ENCODE measurements at places on chromosomes 6 and 20.

- DNase-seq = no peak
Measured at GRCh38 chr6:1105833-1106400, 206.0 kb upstream of the FOXQ1 start.

DNA sequence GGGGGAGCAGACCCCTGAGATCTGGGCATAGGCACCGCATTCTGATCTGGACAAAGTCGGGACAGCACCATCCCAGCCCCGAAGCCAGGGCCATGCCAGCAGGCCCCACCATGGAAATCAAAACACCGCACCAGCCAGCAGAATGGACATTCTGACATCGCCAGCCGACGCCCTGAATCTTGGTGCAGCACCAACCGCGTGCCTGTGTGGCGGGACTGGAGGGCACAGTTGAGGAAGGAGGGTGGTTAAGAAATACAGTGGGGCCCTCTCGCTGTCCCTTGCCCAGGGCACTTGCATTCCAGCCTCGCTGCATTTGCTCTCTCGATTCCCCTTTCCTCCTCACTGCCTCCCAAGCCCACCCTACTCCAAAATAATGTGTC, 2.0 kb downstream of the NNAT start:
- no peak for DNase-seq

GRCh38 chr6:142331075-142331551, 29.3 kb downstream of the ADGRG6 start:
- DNase-seq = no peak

DNA sequence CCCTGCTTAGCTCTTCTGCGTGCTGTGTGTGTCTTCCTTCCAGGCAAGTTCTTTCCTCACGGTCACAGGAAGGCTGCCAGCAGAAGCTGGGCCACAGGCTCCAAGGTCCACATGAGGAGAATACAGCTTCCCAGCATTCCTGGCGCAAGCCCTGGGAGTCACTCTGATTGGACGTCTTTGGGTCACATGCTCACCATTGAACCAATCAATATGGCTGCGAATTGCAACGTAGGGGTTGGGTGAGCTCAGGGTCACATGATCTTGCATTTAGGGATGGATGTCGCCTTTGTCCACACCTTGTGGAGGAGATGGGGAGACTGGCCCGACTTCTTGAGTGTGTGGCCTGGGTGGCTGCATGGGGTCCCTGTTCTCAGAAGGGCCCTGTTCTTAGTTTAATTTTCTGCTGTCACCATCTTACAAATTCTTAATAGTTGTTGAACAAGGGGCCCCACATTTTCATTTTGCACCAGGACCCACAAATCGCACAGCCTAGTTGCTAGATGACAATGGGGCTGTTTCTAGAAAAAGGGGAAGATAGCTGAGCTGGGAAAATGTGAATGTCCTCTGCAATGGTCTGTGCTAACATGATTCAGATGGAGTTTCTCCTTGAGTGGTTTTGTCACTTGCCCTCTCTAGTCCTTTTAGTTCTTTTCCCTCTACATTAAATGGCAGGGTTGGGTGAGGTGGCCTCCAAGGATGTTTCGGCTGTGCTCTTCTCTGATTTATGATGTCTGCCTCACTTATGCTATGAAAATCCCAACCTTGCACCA, 149.6 kb downstream of the CDH26 start:
- no peak for DNase-seq

GRCh38 chr6:140380427-140381218, 1006.2 kb upstream of the CITED2 start:
- no peak for DNase-seq

DNA sequence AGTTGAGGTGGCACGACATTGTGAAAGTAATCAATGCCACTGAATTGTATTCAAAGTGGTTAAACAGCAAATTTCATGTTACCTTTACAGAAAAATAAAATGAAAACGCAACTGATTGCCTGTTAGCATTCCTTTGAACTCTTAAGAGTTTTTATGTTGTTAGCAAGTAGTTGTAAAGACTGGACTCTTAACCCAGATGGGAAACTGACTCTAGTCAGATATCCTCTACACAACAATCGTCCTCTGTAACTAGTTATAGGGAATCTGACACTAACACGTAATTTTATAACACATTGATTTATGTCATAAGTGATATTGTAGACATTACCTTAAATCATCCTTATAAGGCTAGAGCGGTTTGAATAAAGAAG, 3.0 kb upstream of the FBXO9 start:
- no peak for DNase-seq

DNA sequence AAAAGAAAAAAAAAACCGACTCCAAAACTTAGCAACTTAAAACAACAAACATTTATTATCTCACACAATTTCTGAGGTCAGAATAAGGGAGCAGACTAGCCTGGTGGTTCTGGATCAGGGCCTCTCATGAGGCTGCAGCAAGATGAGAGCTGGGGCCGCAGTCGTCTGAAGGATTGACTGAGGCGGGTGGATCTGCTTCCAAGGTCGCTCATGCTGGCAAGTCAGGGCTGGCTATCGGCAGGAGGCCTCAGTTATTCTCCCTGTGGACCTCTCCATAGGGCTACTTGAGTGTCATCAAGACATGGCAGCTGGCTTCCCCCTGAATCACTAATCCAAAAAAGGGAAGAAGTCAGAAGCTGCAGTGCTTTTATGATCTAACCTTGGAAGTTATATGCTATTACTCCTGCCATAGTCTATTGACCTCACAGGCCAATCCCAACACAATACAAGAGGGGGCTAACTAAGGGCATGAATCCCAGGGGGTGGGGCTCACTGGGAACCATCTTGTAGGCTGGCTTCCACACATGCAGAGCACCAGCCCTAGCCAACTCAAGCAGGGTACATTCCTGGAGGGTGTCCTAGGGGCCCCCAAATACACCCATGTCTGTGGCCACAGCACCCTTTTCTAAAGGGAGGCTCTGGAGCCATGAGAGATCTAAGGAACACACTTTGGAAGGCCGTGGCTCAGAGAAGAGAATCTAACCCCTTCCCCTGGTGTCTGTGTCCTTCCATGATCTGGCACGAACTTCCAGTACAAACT, 11.3 kb downstream of the EBF4 start:
- DNase-seq = no peak
